ENCODE measurements at places on chromosomes 5 and 9.
A peak's percentile ranks its signal among the peaks of the same experiment; 100 is the strongest.

DNA sequence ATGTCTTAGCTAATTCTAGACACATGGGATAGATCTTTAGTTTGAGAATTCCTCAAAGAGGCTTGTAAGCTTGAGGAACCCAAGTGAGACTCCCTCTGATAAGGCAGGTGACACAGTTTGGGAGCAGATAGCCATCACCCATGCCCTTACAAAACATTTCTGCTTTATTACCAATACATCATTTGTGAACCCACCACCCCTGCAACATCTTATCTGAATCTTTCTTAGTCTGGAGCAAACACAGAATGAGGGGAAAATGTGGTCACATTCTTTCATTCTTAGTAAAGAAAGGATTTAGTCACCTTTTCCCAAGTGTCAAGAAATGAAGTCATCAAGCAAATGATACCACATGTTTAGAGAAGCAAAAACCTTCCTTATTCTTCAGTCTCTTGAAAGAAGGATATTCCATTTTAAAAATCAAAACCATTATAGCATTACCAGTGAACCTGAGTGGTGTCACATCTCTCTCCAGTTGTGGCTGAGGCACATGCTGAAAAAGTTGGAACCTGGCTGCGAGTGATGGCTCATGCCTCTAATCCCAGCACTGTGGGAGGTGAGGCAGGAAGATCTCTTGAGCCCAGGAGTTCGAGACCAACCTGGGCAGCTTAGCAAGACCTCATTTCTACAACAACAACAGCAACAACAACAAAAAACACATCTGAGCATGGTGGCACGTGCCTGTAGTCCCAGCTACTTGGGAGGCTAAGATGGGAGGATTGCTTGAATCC, 65.9 kb downstream of the PRKACG start:
- no peak for DNase-seq

- DNase-seq: no peak
These were observed 467.7 kb upstream of the TUSC1 start for GRCh38 chr9:26145938-26146337.

DNA sequence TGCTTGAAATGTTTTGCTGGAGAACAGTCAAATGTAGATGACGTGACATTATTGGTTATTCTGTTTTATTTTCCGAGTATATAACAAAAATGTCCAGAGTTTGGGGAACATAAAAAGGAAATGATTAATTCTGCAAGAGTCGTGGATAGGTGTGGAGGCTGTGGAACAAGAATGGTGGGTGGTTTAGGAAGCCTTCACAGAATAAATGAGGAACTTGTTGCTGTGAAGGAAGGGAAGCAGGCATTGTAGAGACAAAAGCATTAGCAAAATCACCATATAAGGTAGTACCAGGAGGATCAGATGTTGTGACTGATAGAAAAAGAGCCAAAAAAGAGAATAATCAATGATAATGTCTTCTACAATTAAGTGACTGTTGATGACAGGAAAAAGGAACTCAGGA, 66.2 kb upstream of the CNTLN start:
- no peak for DNase-seq

DNA sequence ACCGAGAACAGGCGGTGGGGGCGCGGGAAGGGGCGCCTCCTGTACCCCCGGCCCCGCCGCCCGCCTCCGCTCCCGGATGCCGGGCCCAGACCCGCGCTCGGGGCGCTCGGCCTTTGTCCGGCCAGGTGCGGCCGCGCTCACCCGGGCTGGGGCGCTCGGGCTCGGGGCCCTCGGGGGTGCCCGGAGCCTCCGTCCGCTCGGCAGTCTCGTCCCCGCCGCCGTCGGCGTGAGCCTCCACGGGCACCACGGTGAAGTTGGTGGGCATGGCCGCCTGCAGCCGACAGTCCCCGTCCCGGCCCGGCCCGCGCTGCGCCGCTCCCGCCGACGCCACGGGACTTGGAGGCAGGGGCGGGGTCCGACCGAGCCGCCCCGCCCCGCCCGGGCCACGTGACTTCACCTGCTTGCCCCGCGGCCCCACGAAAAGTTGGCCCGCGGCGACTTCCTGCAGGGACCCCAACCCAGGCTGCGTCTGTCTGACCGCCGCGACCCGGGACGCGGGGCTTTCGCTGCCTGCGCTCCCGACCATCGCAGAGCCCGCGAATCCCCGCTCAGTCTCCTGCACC, at the start of gene SLC12A7:
SLC12A7 (minus strand) TSS at position 337 of the 563 bp plus-strand sequence; CDS start at position 265, 72 bp downstream.
- DNase-seq: no peak

- DNase-seq: no peak
These were observed 96.5 kb downstream of the SMIM23 start for GRCh38 chr5:171882118-171882517.

DNA sequence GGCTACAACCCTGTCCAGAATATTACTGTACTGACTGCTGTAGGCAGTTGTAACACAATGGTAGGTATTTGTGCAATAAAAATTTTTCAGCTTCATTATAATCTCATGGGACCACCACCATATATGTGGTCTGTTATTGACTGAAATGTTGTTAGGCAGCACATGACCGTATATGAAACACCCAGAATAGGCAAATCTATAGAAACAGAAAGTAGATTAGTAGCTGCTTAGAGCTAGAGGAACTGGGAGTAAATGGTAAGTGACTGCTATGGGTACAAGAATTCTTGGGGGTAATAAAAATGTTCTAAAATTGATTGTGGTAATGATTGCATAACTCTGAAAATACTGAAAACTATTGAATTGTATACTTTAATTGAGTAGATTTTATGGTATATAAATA, 185.7 kb downstream of the ESM1 start:
- no peak for DNase-seq

- DNase-seq: no peak
These were observed 547.3 kb upstream of the C9orf72 start for GRCh38 chr9:28120626-28121025.

- DNase-seq: no peak
These were observed 271.9 kb downstream of the NSG2 start for GRCh38 chr5:174317256-174317894.

DNA sequence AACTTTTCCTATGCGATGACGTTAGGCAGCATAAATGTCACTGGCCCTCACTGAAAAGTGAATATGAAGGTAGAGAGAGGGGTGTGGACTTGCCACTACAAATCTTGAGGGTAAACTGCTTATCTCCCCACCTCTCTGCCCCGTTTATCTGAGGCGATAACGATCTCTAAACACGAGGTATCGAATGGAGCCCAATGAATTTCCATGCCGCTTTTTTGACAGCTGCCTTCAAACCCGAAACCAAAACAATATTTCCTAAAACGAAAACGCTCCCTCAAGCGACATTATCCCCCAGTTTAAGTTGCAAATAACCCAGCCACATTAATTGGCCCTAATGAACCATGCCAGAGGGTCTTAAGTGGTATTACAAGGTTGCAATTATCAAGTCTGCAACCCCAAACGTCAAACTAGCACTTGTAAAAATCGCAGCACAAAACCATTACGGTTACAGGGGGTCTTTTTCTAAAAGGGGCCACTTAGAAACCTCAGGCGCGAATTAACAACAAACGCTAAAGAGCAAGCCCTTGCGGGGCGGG, 1.4 kb downstream of the NR3C1 start:
- DNase-seq: no peak

GRCh38 chr5:164637931-164638521, 1132.6 kb downstream of the MAT2B start:
- no peak for DNase-seq

DNA sequence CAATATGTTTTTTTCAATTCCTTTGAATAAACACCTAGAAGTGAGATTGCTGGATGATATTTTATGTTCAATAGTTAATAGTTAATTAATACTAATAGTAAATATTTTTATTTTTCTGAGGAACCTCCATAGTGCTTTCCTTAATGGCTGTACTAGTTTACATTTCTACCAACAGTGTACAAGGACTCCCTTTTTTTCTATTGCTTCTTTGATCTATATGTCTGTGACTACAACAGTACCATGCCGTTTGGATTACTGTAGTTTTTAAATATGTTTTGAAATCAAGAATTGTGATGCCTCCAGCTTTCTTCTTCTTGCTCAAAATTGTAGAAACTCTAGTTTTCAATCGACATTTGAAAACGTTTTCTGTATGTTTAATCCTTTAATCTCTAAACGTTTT, 39.5 kb upstream of the ADAMTS16 start:
- no peak for DNase-seq

GRCh38 chr5:44714871-44715561, 93.7 kb upstream of the MRPS30 start:
- no peak for DNase-seq

DNA sequence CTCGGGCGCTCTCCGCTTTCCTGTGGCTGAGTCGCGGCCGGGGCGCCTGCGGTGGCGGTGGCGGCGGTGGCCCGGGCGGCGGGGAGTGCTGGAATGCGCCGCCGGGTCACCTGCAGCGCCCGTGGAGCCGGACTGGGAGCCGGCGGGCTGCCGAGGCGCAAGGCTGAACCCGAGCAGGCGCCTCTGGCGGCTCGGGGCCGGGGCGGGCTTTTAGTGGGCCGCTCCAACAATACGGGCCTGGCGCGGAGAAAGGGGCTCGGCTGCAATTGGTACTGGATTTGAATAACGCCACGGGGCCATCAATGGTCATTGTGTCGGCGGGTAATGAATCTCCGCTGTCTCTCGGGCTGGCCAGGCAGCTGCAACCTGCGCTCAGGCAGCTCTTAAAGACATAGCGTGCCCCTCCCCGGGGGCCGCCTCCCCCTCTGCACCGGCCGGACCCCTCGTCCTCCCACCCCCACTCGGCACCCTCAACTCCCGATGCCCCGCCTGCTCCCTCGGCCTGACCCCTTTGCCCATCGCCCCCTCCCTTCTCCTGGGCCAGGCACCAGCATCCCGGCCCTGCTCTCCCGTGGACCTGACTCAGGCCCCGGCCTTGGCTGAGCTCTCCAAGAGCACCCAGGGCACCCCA, 22.1 kb downstream of the URM1 start:
- no peak for DNase-seq

DNA sequence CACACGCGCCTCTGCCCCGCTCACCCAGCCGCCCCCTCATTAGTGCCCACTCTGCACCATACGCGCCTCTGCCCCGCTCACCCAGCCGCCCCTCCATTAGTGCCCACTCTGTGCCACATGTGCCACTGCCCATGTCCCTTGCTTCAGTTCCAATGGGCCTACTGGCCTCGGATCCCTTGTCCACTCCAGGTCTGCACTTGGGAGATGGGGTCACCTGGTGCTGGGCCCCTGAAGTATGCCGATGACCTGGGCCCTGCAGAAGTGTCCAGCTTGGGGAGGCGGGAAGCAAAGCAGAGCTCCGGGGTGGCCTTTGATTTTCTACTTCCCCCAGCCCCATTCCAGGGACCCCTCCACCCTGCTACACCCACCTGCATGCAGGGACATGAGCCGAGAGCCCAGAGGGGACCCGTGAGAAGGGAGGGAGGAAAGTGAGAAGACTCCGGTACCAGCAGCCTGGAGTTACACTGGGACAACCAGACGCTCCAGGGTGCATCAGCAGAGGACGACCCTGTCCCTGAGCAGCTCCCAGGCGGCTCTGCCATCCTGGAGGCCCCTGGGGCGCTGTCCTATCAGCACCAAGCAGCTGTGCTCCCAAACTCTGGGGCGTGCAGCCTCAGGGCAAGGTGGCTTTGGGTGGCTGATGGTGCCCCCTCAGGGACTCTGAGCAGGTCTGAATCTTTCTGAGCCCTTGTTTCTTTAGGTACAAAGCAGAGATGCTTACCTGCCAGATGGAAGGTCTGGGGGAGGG, 140.8 kb downstream of the RXRA start:
- DNase-seq: no peak

DNA sequence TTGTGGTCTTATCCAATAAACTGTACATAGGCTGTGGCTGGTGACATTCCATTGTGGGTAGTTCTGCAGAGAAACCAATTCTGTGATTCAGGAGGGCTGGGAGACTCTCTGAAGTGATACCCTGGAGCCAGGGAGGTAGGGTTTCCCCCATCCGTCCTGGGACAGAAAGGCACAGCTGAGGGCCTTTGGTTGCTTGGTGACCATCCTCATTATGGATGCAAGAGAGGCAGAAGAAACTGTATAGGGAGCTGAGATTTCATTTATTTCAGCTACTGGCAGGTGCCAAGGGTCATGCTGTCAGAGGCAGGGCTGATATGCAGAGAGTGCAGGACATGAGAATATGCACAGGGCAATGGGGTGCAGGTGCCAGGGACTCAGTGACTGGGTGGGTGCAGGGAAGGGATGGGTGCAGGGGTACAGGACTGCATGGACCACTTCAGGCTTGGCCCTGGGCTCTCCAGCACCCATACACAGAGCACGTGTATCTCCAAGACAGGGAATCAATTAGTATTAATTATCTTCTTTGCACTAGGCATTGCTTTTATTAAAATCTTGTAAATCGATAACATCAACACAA, 236.5 kb downstream of the ICE1 start:
- DNase-seq: no peak

DNA sequence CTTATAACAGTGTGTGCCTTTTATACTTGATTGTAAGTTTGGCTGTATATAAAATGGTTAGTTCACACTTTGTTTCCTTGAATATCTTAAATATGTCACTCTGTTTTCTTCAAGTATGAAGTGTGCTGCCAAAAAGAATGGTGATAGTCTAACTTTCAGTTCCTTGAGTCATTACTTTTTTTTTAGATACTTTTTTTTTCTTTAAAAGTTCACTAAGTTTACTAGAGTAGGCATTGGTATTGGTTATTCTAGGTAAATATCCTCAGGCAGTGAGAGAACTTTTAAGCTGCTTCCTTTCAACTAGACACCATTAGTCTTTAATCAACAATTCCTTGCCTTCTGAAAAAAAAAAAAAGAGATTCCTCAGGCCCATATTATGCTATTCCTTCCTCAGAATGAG, 41.9 kb downstream of the SPEF2 start:
- no peak for DNase-seq

- DNase-seq: peak; percentile 90
These were observed 1.1 kb upstream of the GPSM1 start for GRCh38 chr9:136326061-136326760.
